ENCODE measurements at places on chromosomes 6 and 20. TPM values are rescaled to one million over a fixed set of nuclear protein-coding genes. Genes with fewer than 3 reads are reported as not detected.

DNA sequence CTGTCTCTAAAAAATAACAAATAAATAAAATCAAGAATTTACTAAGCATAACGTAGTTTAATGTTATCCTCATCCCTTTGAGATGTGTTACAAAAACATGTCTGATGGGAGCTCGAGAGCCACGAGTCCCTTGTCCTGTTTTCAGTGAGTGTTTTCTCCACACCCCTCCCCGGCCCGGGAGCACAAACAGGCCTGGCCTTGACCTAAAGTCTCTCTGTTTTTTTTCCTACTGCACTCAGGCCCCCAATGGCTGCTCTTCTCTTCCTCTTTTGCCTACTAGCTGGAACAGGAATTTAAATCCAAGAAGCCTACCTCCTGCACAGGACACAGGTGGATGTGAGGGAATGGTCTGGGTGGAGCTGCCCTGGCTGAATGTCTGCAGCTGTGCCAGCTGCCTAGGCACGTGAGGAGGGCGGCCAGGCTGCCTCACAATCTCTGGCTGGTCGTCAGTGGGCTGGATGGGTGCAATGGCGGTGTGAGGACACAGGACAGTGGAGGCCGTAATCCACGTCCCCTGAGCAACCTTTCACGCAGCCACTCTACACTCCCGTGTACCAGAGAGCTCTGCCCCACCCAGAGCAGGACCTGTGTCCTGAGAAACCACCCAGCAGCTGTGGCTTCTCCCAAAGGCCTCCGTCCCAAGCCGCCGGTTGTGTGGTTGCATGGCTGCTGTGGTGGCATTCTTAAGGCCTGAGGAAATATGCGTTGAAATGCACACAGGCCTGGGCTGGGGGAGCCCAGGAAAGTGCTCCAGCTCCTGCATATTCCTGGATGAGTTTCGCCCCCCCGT, 117.5 kb downstream of the FAM120B start:
- peak; percentile 26 for DNase-seq

DNA sequence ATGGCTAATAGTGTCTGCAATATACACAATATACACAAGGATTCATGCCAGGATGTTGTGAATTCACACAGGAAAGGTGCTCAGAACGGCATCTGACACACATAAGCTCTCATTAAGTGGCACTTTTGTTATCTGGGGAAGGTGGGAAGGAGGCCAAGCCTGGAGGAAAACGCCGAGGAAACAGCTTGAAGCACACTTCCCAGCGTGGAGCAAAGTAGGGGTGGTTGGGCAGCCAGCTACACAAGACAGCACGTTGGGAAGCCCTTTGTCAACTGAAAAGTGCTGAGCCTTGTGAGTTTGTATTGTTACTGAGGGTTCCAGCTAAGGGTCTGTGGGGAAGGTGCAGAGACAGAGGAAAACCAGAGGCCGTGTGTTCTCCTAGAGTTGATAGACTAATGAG, 181.0 kb downstream of the ZMYND8 start:
- DNase-seq: no peak

DNA sequence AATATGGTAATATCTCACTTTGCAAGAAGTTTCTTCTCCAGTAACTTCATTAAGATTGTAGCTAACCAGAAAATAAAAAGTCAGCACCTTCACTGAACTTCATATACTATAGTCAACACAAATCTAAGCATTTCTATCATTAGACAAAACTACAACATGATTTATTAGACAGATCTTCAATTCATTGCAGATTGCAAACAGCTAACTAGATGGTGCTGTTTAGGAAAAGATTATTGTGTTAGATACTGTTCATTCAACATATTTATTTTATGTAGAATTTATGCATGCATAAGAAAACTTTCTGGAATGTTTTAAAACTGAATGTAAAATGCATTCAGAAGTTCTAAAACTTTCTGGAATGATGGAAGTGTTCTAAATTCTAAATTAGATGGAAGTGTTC, 442.1 kb downstream of the HTR1B start:
- DNase-seq: no peak

DNA sequence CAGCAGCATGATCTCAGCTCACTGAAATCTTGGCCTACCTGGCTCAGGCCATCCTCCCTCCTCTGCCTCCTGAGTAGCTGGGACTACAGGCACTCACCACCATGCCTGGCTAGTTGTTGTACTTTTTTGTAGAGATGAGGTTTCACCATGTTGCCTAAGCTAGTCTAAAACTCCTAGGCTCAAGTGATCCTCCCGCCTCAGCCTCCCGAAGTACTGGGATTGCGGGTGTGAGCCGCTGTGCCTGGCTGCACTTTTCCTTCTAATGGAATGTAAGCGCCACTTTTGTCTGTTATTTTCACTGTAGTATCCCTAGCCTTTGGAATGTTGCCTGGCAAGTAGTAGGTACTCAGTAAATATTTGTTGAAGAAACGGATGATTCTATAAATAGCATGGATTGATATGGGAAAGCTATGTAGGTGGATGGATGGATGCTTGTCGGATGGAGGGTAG, 10.4 kb upstream of the TRIB3 start:
- DNase-seq: no peak

GRCh38 chr6:77844822-77845221, 192.0 kb downstream of the MEI4 start:
- no peak for DNase-seq

GRCh38 chr6:57242505-57242904, 20.4 kb upstream of the RAB23 start:
- no peak for DNase-seq

GRCh38 chr6:128149796-128150195, 248.9 kb upstream of the THEMIS start:
- no peak for DNase-seq

DNA sequence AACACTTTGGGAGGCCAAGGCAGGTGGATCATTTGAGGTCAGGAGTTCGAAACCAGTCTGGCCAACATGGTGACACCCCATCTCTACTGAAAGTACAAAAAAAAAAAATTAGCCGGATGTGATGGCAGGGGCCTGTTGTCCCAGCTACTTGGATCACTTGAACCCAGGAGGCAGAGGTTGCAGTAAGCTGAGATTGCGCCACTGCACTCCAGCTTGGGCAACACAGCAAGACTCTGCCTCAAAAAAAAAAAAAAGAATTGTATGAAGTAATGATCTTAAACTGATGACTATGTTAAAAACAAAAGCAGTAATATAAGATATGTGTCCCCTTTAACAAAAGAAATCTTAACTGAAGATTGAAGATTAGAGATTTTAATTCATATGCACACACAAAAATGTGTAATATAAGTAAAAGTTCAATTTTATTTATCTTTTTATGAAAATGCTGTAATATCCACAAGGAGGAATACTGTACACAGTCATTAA, 29.0 kb upstream of the RUNX2 start:
- DNase-seq: no peak

DNA sequence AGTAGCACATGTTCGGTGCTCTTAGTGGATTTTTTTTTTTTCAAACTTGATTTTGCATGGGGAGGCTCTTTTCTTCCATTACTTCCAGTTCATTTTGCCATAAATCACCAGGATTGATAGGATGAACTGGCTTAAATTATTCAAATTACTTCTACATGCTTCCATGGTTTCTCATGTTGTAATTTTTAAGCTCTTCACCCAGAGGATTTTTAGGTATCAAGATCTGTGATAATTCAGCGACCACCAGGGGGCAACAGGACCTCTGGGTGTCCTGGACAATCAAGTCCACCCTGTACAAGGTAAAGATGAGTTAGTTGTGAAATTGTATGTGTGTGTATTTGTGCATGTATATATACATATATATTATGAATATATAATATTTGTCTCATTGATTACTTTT, 4.2 kb upstream of the EPHA7 start:
- peak; percentile 69 for DNase-seq

- DNase-seq: no peak
These were observed 61.5 kb downstream of the YTHDF1 start for GRCh38 chr20:63154395-63154794.

- no peak for DNase-seq
These were observed 64.9 kb upstream of the ZFP64 start for GRCh38 chr20:52256454-52256853.

GRCh38 chr6:54801669-54802068, 44.9 kb upstream of the FAM83B start:
- no peak for DNase-seq

DNA sequence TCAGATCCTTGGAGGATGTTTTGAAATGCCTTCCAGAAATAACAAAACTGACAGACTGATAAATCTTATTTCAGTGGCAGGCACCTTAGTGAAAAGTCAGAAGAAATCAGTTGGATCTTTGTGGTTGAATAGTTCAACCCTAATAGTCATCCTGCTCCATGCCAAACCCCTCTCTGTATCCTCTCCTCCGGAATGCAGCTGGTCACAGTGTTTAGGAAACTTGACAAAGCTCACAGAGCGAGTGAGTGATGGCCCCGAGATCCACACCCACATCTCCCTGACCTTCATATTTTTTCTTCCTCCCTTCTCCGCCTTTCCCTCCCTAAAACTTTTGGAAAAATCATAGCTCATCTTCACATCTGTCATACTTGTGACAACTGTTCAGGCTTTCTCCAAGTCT, 464.8 kb upstream of the CDH4 start:
- DNase-seq: no peak

DNA sequence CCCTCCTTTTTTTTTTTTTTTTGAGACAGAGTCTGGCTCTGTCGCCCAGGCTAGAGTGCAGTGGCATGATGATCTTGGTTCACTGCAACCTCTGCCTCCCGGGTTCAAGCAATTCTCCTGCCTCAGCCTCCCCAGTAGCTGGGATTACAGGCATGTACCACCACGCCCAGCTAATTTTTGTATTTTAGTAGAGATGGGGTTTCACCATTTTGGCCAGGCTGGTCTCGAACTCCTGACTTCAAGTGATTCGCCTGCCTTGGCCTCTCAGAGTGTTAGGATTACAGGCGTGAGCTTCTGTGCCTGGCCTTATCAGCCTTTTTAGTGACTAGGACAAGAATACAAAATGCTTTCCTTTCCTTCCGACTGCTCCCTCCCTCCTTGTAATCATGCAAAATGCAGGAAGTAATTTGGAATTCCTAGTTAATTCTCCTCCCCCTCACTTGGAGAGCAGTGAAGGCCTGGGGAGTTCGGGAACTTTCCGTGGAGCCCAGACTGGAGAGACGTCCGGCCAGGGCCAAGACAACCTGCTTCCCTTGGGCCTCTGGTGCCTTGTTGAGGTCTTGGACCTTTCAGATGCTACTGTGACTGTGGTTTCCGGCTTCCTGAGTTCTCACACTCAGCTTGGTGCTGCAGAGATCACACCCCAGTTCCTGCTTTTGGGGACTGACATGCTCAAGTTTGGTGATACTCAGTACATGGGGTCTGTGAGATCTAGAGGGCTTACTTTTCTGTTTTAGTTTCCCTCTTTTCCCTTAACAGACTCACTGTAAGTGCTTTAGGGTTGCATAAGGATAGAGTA, 3.9 kb upstream of the PHF20 start:
- DNase-seq: peak; percentile 20

DNA sequence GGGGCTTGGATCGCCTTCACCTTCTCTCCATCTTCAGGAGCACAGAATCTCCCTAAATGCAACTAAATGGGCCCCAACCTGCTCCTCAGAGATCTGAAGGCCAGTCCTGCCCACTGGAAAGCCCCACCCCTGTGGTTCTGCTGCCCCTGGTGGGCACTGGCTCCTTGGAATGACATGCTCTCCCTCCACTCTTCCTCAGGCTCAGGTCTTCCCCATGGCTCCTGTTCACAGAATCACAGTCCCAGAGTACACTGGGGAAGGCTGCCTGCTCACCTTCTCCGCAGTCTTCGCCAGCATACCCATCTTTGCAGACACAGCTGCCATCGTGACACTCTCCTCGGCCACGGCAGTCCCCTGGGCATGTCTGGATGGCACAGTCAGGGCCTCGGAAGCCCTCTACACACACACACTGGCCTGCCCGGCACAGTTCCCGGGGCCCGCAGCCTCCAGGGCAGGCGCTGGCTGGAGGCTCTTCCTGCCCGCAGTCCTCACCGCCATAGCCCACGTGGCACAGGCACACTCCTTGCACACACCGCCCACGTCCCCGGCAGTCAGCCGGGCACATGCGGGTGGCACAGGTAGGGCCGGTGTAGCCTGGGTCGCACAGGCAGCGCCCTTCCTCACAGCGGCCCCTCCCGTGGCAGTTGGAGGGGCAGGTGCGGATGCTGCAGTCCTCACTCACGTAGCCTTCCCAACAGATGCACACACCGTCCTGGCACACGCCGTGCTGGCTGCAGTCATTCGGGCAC, 13.6 kb downstream of the TNXB start:
- peak; percentile 69 for DNase-seq

- DNase-seq: no peak
These were observed 70.6 kb downstream of the AFG1L start for GRCh38 chr6:108365478-108365877.

GRCh38 chr20:20432618-20433286, 64.8 kb downstream of the INSM1 start:
- no peak for DNase-seq

ELOVL2 gene
- 4.6 TPM for total RNA-seq

HSPA1L gene
- total RNA-seq: 0.98 TPM

JPH2 gene
- 0.24 TPM for total RNA-seq

RFX6 gene
- not detected for total RNA-seq

PSORS1C1 gene
- total RNA-seq: not detected

BTN2A1 gene
- total RNA-seq: 5.0 TPM
